ENCODE measurements at places on chromosomes 7 and 10.
A peak's percentile ranks its signal among the peaks of the same experiment; 100 is the strongest.

GRCh38 chr10:30811276-30812017 lies 181.9 kb upstream of the LYZL2 start:
- DNase-seq, result no peak

GRCh38 chr7:74020390-74020789 lies 7.6 kb upstream of the ELN start:
- no peak for DNase-seq

DNA sequence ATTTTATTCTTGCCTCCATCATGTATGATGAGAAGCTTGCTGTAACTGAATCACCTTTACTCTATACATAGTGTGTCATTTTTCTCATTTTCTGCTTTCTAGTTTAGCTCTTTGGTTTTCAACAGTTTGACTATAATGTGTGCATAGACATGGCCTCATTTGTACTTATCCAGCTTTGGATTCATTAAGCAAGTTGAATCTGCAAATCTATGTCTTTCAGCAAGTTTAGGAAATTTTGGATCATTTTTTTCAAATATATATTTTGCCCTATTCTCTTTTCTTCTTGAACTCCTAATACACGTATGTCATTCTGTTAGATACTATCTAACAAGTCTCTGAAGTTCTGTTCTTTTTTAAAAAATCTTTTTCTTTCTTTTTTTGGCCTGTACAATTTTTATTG lies 57.8 kb downstream of the PRLHR start:
- DNase-seq, result no peak

- no peak for DNase-seq
These were observed 5.7 kb upstream of the PIP start for GRCh38 chr7:143126146-143126545.

GRCh38 chr10:117544711-117545140 lies 2.2 kb downstream of the EMX2 start:
- peak; percentile 27 for DNase-seq

GRCh38 chr10:22017283-22018020 lies 13.9 kb upstream of the DNAJC1 start:
- no peak for DNase-seq

DNA sequence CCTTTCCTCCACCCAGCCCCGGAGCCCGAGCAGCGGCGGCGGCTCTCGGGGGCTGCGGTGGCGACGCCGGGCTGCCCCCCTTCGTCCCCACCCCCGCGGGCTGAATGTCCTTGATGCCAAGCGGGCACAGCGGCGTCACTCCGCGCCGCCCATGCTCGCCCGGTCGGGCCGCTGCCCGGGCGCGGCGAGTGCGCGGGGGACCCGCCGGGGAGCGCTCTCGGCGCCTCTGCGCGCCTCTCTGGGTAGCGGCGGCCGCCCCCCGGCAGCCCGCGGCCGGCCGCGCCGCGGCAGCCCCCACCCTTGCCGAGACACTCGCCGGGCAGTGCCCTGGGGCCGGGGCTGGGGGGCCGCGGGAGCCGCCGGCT lies 433 bp upstream of the PLXNA4 start:
- no peak for DNase-seq

DNA sequence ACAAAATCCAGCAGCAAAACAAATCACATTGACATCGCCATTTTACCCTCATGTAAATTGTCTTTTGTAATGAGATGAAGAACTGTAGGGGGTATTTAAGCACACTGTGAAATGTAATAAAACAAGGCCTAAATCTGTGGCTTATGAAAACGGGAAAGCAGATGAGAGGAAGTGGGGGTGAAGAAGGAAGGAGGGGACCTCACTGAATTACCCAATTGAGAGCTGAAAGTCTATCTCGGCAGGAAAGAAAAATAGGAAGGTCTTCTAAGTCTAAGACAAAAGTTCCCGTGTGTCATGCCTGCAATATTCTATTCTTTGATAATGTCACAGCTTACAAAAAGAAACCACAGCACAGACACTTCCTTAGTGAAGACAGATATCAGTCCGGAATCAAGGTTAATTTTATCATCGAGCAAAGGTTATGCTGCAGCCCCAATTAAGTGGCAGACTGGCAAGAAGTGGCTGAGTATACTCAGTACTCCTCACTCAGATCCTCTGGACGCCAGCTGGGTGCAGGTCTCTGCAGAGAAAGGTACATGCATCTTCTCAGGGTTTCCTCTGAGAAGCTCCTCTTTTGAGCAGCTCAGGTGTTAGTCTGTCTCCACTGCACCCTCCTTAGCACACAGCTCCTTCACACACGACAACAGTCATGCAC lies 239.7 kb downstream of the FANK1 start:
- no peak for DNase-seq

DNA sequence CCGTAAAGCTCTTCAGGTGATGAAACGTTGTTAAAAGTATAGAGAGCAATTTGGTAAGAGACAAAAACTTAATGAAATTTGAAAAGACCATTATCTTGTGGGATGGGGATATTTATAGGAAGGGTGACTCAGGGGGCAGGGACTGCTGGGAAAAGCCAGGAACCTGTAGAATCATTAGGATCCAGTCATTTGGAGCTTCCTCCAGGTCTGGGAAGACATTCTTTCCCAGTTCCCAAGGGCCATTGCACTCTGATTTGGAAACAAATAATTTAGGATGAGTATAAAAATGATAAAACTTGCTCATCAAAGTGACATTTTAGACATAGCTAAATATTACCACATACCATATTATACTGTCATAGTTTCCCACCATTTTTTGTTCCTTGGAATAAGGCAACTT lies 143.9 kb downstream of the PFKFB3 start:
- no peak for DNase-seq

GRCh38 chr7:31917256-31917655 lies 153.0 kb downstream of the PDE1C start:
- no peak for DNase-seq

DNA sequence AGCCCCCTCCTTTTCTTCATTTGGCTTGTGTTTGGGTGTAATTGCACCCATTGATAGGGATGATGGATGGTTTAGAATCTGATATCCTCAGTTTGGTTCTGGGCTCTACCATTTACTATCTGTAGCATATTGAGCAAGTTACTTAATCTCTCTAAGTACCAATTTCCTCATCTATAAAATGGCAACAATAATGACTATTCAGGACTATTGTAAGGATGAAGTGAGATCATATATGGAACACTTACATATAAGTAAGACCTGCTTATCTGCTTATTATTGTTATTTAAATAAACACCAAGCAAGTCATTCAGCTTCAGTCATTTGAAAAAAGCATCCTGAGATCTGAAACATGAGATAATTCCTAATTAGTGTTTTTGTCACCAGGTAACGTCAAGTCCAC lies 127.0 kb downstream of the SEC23IP start:
- DNase-seq, result no peak

DNA sequence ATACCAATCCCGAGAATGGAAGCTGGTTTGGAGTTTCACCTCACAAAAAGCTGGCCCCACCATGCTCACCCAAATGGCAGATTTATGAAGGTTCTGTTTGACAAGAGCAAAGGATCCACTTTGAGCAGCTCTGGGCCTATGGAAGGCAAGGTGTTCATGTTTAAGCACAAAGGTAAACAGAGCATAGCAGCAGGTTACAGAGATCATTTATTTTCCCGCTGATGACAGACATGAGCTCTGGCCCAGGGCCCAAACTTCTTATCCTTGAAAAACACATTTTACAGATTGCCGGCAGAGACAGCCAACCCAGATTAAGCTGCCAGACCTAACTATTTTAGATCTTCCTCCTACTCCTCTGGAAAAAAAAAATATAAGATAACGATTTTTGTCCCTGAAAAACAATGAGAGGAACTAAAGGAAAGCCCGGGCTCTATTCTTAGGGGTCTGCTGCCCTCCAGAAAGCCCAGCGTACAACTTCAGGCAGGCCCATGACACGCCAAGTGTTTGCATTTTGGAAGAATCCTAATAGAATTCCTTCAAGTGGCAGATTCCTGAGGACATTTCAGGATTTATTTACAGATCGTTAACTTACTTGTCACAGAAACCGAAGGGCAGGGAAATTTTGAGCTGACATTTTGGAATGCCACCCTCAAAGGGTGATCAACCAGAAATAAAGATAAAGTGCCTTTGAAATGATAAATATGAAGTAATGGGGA lies 40.0 kb downstream of the SYPL1 start:
- no peak for DNase-seq

DNA sequence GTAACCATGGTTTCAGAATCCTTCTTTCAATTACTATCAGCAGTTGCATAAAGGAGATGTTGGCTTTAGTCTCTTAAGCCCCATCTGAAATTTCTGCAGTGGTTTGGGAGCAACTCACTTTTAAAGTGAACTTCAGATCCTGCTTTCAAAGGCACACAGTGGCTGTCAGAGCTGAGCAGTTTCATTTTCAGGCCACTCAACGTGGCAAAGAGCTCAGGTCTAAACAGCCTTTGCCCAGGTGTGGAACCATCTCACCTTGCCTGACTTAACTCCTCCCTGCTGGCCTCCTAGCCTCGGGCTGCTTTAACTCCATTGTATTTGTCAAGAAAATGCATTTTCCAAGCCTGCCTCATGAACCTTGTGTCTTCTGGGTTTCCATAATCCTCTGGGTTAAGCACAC lies 197.5 kb upstream of the KMT2E start:
- DNase-seq, result no peak

- no peak for DNase-seq
These were observed 536.4 kb downstream of the DNAJB6 start for GRCh38 chr7:157873181-157873580.

GRCh38 chr10:76218035-76218434 lies 786.6 kb downstream of the LRMDA start:
- no peak for DNase-seq

- peak; percentile 81 for DNase-seq
These were observed 64.0 kb downstream of the OAT start for GRCh38 chr10:124354411-124355382.

GRCh38 chr7:116698930-116699721 lies 27.1 kb downstream of the MET start:
- DNase-seq, result no peak

- DNase-seq, result no peak
These were observed 15.1 kb upstream of the SVIL start for GRCh38 chr10:29649561-29650551.

GRCh38 chr10:25125201-25125611 lies 49.6 kb upstream of the GPR158 start:
- DNase-seq, result no peak

- DNase-seq, result no peak
These were observed 25.3 kb downstream of the PITRM1 start for GRCh38 chr10:3147117-3147820.

DNA sequence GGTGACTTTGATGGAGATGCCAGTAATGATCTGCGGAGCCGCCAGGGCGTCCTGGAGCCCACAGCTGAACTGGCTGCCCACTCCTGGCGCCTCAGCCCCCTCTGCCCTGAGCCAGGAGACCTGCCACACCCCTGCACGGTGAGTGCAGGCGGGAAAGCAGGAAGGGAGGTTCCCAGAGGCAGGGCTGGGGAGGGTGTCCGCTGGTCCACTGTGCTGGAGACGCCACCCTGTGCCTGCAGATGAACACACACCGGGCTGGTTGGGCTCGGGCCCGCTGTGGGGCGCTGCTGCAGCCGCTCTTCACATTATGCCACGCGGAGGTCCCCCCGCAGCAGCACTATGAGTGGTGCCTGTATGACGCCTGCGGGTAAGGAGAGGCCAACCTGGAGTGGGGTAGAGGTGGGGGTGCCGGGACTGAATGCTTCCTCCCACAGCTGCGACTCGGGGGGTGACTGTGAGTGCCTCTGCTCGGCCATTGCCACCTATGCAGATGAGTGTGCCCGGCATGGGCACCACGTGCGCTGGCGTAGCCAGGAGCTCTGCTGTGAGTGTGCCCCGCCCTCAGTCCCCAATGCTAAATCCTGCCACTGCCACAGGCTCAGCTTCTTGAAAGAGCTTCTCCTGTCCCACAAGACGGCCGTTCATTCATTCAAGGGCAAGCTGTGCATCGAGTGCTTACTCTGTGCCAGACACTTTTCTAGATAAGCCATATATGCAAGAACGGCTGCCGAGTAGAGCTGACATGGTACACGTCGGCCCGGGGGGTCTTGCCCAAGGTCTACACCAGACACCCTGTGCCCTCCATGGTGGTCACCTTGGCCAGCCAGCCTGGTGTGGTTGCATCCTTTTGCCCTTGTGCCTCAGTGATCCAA lies 14.3 kb upstream of the ZNF467 start:
- DNase-seq, result no peak
